ENCODE measurements at places on chromosomes 6 and 20.

- no peak for DNase-seq
These were observed 129.9 kb downstream of the LRFN2 start for GRCh38 chr6:40457261-40457660.

DNA sequence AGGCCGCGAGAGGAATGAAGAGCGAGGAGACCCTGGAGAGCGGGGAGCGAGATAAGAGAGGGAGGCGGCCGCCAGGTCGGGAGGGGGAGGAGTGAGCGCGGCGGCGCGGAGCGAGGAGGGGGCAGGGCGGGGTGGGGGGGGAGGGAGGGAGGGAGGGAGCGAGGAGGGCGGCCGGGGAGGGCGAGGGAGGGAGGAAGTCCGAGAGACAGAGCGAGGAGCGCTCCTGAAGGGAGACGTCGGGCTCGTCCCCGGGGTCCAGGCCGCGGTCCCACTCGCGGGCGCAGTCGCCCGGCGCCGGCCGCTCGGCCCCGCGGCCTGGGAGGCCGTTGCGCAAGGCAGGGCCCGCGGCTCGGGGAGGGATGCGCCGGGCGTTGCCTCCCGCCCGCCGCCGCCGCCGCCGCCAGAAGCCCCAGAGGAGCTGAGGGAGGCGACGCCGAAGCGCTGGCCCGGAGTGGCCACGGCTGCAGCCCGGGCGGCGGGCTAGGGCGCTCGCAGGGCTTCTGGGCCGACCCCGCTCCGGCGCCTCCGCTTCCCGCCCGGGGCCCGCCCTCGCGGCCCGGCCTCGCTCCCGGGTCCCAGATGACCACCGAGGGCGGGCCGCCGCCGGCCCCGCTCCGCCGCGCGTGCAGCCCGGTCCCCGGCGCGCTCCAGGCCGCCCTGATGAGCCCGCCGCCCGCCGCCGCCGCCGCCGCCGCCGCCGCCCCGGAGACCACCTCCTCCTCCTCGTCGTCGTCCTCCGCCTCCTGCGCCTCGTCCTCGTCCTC is at the start of gene FOXF2:
Gene FOXF2 (plus strand): TSS at position 208 of the 764 bp plus-strand sequence. CDS start 372 bp downstream, at position 580.
- no peak for DNase-seq

DNA sequence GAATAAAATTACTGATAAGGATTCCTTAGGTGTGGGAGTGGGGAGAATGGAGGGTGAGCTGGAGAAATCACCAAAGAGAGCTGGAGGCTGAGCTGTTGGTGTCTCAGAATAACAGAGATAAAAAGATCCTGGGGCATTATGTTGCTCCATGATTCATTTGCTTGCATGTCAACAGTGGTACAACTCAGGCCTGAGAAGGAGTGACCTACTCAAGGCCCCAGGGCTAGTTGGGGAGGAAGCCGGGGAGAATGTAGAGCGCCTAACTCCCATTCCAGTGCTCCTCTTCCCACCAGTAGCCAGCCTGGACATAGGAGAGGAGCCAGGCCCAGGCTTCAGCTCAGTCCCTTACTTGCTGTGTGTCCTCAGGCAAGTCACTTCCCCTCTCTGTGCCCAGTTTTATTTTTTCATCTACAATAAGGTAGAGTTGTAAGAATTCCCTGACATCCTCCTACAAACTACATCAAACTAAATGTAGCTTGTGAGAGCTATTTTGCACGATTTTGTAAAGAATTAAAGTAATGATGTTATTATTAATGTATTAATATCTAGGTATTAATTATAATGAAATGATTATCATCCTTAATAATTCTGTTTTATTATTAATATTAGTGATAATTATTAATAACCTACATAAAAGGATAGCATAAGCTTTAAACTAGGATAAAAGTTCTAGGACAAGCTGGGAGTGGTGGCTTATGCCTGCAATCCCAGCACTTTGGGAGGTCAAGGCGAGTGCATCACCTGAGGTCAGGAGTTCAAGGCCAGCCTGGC is 250.9 kb upstream of the SULF2 start:
- DNase-seq, result no peak

GRCh38 chr6:49995278-49995677 is 25.9 kb upstream of the DEFB113 start:
- no peak for DNase-seq

GRCh38 chr20:6702144-6702543 is 65.3 kb upstream of the BMP2 start:
- DNase-seq, result no peak

GRCh38 chr6:10140824-10141223 is 274.1 kb downstream of the TFAP2A start:
- DNase-seq, result no peak

- DNase-seq, result no peak
These were observed 15.7 kb downstream of the NRSN2 start for GRCh38 chr20:362271-363254.

DNA sequence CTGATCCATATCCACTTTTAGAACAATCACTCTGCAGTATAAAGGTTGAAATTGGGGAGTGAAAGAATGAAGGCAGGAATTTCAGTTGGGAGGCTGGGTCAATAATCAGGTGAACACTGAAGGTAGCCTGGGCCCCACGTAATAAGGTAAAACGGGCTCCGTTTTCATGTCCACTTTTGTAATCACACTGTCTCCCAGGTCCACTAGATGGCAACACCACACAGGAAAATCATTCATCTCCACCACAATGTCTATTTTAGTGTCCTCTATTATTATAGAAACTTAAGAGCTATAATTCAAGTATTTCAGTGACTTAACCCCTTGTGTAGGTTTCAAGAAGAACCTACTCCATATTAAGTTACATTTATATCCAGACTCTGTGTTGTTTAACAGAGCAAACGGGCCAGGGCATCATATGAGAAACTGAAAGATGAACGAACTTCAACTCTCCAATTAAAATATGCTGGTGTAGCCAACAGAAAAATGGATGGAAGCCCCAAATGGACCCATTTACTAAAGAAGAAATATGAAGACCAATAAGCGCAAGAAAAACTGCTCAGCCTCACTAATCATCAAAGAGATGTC is 45.9 kb upstream of the MC3R start:
- no peak for DNase-seq

- DNase-seq, result no peak
These were observed 92.4 kb downstream of the SMOC2 start for GRCh38 chr6:168533414-168533813.

GRCh38 chr20:49400410-49400809 is 82.1 kb downstream of the KCNB1 start:
- DNase-seq, result no peak

DNA sequence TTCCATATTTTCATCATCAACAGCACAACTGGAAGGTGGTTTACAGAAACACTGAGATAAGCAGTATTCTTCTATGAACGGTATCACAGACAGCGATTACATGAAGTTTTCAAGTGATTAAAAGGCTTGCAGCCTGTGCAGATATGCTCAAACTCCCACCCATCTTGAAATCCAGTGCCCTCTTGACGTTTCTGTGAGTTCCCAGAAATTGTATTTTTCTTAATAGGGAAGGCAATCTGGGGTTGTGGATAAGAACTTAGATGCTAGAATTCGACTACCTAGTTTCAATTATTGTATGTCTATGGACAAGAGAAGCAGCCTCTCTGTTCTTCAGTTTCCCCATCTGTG is 290.3 kb downstream of the ZNF217 start:
- DNase-seq, result no peak

DNA sequence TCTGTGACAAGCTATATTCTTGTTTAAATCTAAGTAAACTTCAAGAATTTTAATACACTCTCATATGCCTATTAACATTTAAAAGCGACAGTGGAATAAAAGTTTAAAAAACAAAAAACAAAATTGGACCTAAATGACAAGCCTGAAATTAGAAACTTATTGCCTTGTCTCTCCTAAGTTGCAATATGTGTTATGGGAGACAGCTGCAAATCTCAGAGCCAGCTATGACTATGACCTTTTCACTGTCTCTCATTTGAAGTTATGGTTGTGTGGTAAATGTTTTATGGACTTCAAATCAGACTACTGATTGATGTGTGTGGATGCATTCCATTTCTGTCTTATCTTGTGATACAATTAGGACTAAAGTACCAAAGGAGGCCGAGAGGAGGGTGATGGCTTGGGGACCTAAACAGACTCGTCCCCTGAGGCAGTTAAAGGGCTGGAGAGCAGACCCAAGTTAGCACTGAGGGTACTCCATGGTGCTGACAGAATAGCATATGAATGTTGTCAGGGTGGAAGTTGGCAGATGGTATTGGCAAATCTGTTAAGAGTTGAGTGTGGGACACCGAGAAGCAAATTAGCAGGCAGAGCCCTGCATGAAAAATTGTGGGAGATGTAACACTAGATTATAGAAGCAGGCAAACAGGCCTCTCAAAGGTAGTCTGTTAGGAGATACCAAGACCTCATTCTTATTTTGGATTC is 930.1 kb upstream of the MAN1A1 start:
- DNase-seq, result no peak

DNA sequence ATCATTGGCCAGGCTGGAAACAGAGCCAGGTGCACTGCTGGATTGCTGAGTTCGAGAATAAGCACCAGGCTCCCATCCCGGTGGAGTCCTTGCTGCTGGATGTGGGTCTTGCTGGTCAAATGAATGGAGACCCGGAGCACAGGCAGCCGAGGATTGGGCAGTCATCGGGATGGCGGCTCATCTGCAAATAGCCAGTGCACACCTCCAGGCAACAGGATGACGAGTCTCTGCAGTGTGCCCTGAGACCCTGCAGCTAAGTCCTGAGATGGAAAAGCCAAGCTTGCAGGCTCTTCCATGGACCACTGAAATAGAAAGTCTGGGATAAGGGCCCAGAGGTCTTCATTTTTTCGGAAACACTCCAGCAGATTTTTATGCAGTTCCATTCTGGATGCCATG is 143.5 kb downstream of the WDR27 start:
- DNase-seq, result no peak

DNA sequence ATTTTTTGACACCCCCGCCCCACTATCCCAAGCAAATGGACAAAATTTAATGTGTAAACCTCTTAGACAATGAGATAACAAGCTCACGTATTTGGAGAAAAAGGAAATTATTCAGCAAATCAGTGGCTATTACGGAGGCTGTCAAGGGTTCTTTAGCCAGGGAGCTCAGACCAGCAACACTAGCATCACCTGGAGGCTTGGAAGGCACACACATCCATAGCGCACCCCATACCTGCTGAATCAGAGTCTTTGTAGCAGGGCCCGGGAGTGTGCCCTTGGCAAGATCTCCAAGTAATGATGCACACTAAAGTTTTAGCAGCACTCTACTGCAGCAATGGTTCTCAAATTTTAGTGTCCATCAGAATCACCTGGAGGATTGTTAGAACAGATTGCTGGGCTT is 223.2 kb upstream of the BTBD3 start:
- no peak for DNase-seq

- no peak for DNase-seq
These were observed 193.8 kb downstream of the SMOC2 start for GRCh38 chr6:168634541-168635328.

DNA sequence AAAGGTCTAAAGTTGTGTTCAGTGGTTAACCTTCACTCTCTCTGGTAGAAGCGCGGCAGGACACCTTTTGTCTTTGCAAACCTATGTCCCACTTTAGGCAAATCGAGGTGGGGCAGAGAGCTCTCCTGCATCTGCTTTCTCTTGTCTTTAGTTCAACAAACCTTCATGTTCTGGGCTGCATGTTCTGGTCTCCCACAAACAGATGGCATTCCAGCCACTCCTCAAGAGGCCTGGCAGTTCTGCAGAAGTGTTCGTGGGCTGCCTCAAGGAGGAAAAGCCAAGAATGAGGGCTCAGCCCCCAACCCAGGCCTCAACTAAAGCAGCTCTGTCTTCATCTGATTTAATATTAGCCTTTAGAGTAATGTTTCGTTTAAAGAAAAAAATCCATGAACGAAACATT is 82.2 kb downstream of the SOD2 start:
- DNase-seq, result no peak

GRCh38 chr6:37093728-37094069 is 76.3 kb upstream of the PIM1 start:
- no peak for DNase-seq

DNA sequence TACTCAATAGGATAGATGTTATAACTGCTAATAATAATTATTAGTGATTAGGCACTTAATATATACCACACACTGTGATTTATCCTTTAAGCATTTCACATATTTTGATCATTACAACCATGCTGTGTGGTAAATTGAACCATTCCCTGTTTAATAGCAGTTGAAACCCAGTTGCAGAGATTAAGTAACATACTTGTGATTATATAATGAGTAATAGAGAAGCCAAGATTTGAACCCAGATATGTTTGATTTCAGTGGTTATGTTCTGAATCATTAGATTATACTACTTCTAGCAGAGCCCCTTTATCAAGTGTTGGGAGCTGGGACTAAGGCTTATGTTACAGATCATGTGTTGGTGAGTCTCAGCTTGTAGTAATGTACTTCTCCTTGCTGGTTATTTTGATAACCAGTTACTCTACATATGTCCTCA is 44.1 kb downstream of the STK4 start:
- DNase-seq, result no peak

DNA sequence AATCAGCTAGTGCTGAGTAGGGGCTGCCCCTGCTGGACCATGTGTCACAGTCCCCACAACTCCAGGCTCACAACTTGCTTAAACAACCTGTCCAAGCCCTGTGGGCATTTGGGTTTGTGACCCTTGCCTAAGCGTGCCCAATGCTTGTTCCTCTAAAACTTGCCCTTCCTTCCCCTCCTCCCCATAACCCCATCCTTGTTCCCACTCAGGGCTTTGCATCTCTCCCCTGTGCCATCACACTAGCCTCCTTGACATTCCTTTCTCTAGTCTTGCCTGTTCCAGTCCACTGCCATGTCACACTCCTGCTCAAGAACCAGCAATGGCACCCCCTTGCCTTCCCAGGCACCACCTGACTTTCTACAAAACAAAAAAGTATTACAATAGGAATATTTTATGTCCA is 2.3 kb upstream of the DLGAP4 start:
- no peak for DNase-seq

GRCh38 chr6:43984442-43985321 is 142.6 kb downstream of the MRPL14 start:
- DNase-seq, result no peak

DNA sequence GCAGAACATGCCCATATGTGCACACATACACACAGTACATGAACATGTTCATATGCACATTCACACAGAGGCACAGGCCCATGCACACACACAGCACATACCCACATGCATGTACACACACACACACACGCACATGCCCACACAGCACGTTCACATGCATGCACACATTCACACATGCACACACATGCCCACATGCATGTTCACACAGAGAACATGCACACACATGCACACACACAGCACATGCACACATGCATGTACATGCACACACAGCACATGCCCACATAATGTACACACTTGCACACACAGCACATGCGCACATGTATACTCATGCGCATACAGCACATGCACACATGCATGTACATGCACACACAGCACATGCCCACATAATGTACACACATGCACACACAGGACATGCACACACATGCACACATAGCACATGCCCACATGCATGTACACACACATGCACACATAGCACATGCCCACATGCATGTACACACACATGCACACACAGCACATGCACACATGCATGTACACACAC is 25.9 kb downstream of the RNASET2 start:
- no peak for DNase-seq

DNA sequence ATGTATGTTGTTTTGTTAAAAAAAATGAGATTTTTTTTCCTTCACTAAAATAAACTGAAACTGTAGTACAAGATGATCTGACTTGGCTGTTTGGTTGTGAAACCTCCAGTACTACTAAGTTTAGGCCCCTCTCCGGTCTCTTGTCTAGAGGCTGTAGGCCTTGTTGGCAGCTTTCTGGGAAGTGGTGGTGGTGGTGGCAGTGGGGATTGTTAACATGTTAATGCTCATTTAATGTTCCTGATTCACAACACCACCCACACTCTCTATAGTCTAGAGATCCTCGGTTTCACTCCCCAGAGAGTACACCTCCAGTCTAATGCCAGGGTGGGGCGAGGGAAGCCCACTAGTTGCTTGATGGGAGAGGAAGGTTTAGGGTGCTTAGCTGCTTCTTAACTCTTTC is 24.1 kb downstream of the STK4 start:
- DNase-seq, result no peak

Measured in stimulated activated CD4-positive, alpha-beta T cell treated with anti-CD3 and anti-CD28 coated beads, Interleukin-15, amount 100 ng/mL, for 1 hour (primary cell).